GM12865 (cell line): ENCODE measurements at places on chromosomes 3 and 15.

GRCh38 chr3:134237454-134238145, 13.1 kb downstream of the RYK start:
- no peak for DNase-seq

DNA sequence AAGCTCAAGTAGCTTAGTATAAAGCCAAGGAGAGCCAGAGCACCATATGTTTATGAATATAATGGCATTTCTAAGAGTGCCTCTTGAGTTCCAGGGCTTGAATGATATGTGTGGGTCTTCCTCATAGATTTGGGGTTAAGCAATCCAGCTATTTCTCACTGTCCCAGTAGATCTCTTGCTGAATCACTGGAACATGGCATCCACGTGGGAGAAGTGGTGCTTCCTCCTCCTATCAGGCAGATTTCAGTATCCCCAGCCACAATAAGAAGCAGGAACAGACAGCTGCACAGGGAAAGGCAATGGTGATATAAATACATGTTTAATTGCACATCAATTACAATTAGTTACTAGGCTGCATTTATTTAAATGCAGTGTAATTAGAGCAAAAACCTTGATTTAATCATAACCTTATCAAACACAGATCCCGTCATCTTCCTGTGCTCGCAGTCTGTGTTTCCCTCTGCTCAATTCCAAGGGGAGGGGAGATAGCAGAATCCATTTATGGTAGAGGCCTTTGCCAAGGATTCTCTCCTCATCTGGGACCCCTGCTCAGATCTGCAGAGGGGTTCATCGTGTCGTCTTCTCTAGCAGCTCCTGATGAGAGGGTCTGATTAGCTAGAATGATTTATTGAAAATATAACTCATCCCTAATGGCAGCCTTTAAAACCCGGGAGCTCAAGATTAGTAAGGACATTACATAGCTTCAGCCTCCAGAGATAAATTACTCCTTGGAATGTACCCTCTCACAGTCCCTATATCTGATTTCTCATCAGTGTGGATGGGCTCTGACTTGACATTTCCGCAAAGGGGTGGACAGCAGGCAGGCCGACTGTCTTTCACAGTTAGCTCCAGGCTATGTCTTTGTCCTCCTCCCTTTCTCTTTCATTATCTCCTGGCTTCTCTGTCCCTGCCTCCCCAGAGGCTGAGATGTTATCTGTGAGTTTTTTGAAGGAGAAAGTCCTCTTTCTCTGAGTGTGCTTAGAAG, 775.9 kb downstream of the AGBL1 start:
- no peak for DNase-seq

DNA sequence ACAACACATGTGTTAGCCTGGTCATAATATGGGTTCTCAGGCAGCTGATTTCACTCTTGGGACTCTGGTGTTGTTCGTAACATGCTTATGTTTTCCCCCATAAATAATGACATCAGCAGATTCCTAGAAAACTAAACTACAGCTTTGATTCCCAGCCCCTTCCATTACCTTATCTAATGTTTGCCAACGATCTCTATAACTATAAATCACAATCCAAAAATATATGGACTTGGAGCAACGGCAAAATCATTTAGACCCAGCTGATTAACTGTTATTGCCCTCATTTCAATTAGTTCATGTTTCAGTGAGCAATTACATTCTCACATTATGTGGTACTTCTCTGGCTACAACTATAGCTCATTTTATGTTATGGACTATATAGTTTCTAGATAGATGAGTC, 531.3 kb downstream of the MAGI1 start:
- no peak for DNase-seq

DNA sequence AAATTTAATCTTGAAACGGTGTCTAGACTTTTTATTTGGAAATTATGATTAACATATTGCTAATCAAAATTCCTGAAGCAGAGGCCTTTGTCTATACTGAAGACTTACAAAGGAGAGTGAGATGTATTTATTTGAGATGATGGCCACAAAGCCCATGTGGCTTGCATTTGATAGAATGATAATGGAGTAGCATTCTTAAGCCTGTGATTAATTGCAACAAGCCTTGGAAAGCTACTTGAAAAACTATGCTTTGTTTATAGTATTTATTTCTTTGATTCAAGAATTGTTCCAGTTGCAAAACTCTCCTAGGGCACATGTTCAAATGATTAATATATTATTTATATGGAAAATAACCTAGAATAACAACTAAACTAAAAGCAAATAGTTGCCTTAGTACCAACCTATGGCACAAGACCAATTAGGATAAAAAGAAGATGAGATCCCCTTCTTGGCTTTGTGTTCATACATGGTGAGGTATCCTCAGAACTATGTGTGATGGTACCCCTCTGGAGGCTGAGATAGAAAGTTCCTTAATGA, 244.1 kb upstream of the TBL1XR1 start:
- no peak for DNase-seq

- no peak for DNase-seq
Measured at GRCh38 chr3:5023777-5024346, 44.6 kb downstream of the BHLHE40 start.

DNA sequence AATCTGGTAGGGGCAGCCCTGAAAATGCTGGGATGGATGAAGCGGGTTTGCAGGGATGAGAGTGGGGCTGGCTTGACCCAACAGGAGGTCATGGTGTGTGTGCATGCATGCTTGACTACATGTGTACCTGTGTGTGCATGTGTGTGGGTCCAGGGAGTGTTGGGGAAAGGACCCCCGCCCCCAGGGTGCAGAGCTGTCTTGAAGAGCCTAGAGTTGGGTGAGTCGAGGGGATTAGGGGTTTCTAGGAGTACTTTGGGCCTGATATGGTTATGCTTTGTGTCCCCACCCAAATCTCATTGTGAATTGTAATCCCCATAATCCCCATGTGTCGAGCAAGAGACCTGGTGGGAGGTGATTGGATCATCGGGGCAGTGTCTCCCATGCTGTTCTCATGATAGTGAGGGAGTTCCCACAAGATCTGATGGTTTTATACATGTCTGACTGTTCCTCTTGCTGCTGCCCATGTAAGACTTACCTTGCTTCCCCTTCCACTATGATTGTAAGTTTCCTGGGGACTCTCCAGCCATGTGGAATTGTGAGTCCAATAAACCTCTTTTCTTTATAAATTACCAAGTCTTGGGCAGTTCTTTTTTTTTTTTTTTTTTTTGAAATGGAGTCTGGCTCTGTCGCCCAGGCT, 5.2 kb upstream of the LCTL start:
- DNase-seq = peak; percentile 13

GRCh38 chr15:29665444-29666003, 156.7 kb downstream of the TJP1 start:
- no peak for DNase-seq

DNA sequence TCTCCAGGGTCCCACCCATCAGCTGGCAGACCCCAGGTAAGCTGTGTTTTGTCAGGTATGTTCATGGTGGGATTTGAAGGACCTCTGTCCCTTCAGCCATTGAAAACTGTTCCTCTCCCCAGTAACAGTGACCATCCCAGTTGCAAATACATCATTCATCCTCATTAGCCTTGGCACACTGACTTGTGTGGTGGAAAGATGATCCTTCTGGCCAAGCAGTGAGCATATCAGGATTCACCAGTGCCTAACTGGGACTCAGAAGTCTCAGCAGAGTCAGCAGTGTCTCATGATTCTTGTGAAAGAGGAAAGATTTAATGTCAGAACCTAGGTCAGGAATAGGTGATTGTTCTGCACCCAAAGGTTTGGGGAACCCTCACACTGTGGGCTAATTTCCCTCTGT, 90.2 kb downstream of the DNAJB8 start:
- DNase-seq = no peak

DNA sequence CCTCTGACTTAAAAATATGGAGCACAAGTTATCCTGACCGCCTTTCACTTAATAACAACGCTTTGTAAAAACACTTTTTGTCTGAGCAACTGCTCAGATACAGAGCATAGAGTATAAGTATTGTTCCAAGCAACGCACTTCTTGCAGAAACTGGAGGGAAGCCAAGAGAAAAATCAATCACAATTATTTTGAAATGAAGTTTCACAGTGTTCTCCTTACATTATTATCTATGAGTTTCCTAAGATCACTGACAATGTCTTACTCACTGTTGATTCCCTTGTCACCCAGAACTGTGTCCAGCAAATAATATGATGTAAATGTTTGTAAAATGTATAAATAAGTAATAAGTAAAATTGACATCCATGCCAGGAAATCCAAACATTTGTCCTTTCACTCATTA, 184.6 kb upstream of the GPR149 start:
- DNase-seq = no peak

DNA sequence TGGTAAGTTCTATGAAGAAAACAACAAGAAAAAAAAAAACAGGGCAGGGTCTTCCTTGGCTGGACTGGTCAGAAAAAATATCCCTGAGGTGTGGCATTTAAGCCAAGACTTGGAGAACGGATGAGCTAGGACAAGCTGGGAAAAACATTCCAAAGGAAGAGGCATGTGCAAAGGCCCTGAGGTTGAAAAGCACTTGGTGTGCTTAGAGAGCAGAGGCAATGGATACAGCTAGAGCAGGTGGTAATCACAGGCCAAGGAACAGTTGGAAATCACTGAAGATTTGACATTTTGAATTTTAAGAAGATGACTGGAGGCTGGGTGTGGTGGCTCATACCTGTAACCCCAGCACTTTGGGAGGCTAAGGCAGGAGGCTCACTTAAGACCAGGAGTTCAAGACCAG, 42.9 kb upstream of the PDE8A start:
- no peak for DNase-seq

GRCh38 chr3:183259621-183260020, 6.6 kb downstream of the B3GNT5 start:
- DNase-seq = no peak

- peak; percentile 58 for DNase-seq
Measured at GRCh38 chr3:129399895-129400357, 28.5 kb downstream of the EFCAB12 start.

DNA sequence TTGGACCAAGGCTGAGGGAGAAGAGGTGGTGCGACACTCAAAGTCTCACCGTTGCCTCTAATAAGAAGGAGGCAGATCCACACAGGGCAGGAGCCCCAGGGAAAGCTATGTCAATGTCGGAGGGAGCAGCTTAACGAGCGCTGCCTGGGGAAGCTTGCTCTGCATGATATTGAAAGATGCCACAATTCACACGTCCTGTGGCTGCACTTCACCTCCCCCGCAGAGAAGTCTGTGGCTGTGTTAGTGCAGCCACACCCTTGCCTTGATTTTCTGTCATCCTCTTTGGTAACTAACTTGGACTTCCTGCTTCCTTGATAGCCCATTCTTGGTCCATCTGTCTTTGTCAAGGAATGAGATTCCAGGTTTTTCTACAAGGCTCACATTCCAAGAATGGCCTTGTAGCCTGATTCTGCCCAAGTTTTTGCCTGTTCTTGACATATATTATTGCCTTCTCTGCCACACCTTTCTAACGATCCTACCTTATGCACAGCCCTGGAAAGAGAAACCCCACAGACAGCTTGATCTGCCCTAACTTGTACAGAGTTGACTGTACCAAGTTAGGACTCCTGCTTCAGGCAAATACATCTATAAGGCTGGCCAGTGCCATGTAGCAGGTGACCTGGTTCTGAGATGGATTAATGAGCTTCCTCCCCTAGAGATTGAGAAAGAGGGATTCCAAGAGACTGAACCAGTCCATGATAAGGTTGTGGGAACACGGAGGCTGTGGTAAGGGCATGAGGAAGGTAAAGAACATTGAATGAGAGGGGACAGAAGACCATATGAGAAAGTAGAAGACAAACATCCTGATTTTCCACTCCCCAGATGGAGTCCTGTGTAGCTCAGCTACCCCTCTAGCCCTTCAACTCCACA, 153.0 kb upstream of the WNT5A start:
- DNase-seq = no peak

GRCh38 chr3:143977341-143978262, 6.0 kb downstream of the DIPK2A start:
- DNase-seq = peak; percentile 56

DNA sequence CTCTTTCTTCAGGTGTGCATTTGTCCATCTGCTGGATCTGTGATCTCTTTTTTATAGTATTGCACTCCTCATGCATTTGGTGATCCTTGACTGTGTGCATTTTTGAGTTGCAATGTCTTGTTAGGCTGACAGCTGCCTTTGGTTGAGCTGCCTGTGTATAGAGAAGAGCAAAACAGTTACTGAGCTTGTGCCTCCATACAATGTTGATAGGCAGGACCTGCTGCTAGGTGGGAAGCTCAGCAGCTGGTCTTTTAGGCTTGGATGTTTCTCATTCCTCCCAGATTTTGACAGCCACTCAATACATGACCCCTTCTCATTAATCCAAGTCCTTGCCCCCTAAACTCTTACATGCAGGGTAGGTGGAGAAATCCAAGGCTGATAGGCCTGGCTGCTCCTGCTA, 74.8 kb upstream of the PIAS1 start:
- DNase-seq = no peak

GRCh38 chr15:58448906-58449305, 17.1 kb downstream of the LIPC start:
- no peak for DNase-seq

DNA sequence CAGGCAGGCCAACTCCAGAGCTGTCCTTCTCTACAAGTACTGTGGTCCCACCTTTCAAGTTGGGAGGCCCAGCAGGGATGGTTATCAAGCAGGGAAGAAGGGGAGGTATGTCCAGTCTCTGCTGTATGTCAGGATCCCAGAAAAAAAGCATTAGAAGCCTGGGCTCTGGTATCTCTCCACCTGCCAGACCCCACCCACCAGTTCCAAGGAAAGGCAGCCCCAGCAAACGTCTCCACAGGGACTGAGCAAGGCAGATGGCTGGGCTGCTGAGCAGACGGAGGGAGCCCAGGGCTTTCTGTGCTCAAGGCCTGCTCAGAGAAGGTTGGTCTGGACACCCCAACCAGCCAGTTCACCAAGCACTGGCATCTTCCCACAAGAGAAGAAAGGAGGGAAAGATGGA, 287.8 kb downstream of the XXYLT1 start:
- DNase-seq = no peak

GRCh38 chr3:144364737-144365136, 393.1 kb downstream of the DIPK2A start:
- no peak for DNase-seq

DNA sequence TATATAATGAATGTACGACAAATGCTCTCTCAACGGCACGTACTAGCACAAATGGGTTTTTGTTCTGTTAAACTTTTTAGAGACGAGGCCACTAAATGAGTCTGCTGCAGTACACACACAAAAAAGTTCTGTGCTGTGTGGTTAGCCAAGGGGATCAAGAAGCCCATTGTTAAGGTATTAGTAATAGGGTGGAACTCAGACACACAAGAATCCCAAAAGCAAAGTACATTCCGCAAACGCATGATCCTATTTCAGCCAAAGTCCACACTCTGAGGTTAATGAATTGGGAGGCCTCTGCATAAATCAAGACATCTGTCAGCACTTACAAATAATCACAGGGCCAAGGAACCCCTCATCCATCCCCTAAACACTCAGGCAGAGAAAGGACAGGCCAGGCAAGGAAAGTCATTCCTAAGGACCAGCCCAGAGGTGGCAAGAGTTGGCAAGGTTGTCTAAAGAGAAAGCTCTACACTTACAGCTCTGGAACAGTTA, 12.1 kb downstream of the OSBPL10 start:
- DNase-seq = no peak

- no peak for DNase-seq
Measured at GRCh38 chr15:47918877-47919276, 201.6 kb downstream of the SEMA6D start.

GRCh38 chr3:148750296-148750695, 52.6 kb downstream of the AGTR1 start:
- no peak for DNase-seq

- no peak for DNase-seq
Measured at GRCh38 chr3:8305371-8305770, 196.3 kb upstream of the LMCD1 start.

- no peak for DNase-seq
Measured at GRCh38 chr3:16066975-16067374, 107.5 kb upstream of the GALNT15 start.

GRCh38 chr3:34782871-34783270, 856.5 kb upstream of the ARPP21 start:
- DNase-seq = no peak
